Stimulated activated CD4-positive, alpha-beta T cell treated with anti-CD3 and anti-CD28 coated beads, Interleukin-4, amount 100 ng/mL, for 1 hour (primary cell): ENCODE measurements at places on chromosomes 7 and 10.
A peak's percentile ranks its signal among the peaks of the same experiment; 100 is the strongest.

- DNase-seq, result peak; percentile 45
These were observed 162.6 kb downstream of the CELF2 start for GRCh38 chr10:11180228-11180627.

GRCh38 chr10:52644373-52645186, 128.0 kb downstream of the MBL2 start:
- DNase-seq, result no peak

GRCh38 chr7:14047709-14048399, 58.4 kb upstream of the ETV1 start:
- no peak for DNase-seq

GRCh38 chr10:20809631-20810030, 87.5 kb downstream of the NEBL start:
- no peak for DNase-seq

GRCh38 chr10:43041422-43042342, 35.2 kb upstream of the RET start:
- no peak for DNase-seq

GRCh38 chr10:101124933-101125332, 6.2 kb upstream of the TLX1 start:
- DNase-seq, result no peak

DNA sequence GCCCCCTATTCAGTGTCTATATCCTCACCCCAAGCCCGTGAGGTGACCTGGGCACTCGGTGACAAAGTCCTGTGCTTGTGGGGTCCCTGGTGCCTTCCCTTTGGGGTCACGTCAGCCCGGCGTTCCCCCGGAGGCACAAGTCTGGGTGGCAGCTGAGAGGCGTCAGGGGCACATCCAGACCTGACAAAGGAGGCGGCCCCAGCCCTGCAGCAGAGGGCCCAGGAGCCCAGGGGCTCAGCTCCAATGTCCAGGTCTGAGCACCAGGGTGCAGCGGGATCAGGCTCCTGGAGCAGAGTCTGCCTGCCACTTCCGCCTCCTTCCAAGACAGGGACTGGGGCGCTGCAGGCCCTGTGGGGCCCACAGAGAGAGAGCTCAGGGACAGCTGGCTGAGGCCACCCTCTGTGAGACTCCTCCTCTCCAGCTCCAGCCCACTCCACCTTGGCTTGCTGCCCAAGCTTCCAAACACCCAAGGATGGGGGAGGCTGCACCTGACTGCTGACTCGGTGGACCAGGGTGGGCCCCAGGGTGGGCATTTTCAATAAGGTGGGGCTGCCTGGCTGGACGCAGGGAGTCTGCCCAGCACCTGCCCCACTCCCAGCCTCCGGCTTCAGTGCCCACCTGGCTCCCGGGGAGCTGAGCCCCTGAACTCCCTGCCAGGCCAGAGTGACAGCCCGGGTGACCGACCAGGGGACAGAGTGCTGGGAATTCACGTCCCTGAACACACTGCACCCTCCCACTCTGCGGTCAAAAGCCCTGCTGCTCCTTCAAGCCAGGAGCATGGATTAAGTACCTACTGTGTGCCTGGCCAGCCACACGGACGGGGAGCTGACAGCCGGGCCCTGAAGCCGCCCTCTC, 1.0 kb upstream of the KNDC1 start:
- DNase-seq, result no peak

GRCh38 chr10:77664008-77664407, 26.4 kb upstream of the KCNMA1 start:
- DNase-seq, result no peak

- DNase-seq, result no peak
These were observed 193.8 kb upstream of the CCDC6 start for GRCh38 chr10:60099998-60100747.

GRCh38 chr10:44986670-44987069, 8.1 kb upstream of the DEPP1 start:
- no peak for DNase-seq

- DNase-seq, result no peak
These were observed 155.5 kb downstream of the ZNF248 start for GRCh38 chr10:37701781-37702493.

- DNase-seq, result no peak
These were observed 532.6 kb downstream of the TNS3 start for GRCh38 chr7:47049234-47049774.

GRCh38 chr10:17212802-17213221, 11.3 kb upstream of the TRDMT1 start:
- no peak for DNase-seq
